Motor neuron (in vitro differentiated cells): ENCODE measurements at places on chromosomes 6 and 20. TPM values are rescaled to one million over a fixed set of nuclear protein-coding genes. Genes with fewer than 3 reads are reported as not detected.

The TINAG gene
- total RNA-seq, result not detected in 2 replicates

The WFDC9 gene
- not detected in 2 replicates for total RNA-seq

The SNAP25 gene
- total RNA-seq, result 115 and 118 TPM in 2 replicates

The MOG gene
- 0.27 TPM in 1 of 2 replicates, not detected in the other for total RNA-seq

The XKR7 gene
- 0.13 and 1.4 TPM in 2 replicates for total RNA-seq

The PTCRA gene
- total RNA-seq, result not detected in 2 replicates

The RNF8 gene
- 16.1 and 19.4 TPM in 2 replicates for total RNA-seq

The TPD52L2 gene
- total RNA-seq, result 92.5 and 103 TPM in 2 replicates

The SPDEF gene
- total RNA-seq, result 0.19 and 0.33 TPM in 2 replicates

The PKIB gene
- total RNA-seq, result 0.49 TPM in 1 of 2 replicates, not detected in the other
